ENCODE measurements at places on chromosomes 11 and 22.

DNA sequence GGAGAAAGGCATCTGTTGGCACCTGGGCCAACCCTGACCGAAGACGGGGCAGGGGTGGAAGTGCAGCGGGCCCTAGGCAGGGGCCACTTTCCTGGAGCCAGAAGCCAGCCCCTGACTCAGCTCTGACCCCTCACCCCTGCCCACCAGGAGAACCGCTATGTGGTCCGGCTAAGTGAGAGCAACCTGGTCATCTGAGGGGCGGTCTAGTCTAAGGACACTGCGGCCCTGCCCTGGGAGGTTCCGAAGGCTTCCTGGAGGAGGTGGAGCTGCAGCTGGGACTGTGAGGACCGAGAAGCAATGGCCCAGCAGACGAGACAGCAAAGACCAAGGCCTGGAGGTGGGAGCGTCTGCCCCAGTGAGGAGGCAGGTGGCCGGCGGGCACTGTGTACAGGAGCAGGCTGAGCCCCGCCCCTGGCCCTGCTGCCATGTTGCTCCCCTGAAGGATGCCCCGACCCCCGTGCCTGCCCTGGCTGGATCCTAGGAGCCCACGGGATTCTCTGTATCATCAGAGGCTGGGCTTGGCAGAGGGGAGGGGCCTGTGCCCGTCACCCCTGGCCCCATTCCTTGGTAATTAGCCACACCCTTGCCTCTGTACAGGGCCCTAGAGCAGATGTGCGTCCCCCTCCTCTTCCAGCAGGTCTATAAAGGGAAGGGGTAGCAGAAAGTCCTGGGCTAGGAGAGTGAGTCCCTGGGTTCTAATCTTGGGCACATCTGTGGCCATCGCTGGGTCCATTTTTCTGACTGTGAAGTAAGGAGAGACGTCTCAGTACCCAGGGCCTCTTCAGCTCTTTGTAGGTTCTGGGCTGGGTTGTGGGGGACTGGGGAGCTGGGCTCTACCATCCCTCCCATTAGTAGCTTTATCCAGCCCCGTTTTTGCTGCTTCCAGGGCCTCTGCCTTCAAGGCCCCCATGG lies 19.4 kb downstream of the RELT start:
- H3K4me3 ChIP-seq = no peak overlapping the region
- H3K4me1 ChIP-seq = no peaks in the 10 kb centered on the region
- H3K36me3 ChIP-seq = peaks cover 12% of the 10 kb centered on the region

GRCh38 chr22:30212363-30212995 lies 34.1 kb downstream of the LIF start:
- H3K27ac ChIP-seq = no peak overlapping the region
- DNase-seq = no peak
- H3K4me3 ChIP-seq = no peak overlapping the region
- no peaks in the 10 kb centered on the region for H3K36me3 ChIP-seq
- H3K27me3 ChIP-seq = no peaks in the 10 kb centered on the region

- H3K4me3 ChIP-seq = no peak overlapping the region
- H3K27me3 ChIP-seq = no peaks in the 10 kb centered on the region
- H3K27ac ChIP-seq = no peak overlapping the region
- no peaks in the 10 kb centered on the region for H3K36me3 ChIP-seq
Observed at GRCh38 chr11:80722629-80723028, 1281.8 kb upstream of the TENM4 start.

DNA sequence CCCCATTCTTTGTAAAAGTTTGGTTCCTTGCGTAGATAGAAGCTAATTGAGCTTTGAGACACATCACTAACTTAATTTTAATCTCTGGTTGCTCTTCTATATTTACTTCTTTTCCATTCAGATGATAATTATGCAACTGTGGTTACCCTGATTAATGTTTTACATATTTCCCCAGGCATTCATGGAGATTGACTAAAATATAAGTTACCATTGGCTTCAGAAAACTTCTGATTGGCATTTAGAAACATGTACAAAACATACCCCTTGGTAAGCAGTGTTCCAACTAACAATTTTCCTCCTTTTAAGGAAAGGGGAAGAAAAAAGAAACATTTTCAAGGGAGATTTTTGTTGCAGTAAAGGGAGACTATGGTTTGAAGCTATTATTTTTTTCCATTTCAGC lies 43.9 kb downstream of the FAT3 start:
- no peak overlapping the region for H3K4me3 ChIP-seq
- H3K27ac ChIP-seq = no peak overlapping the region
- H3K36me3 ChIP-seq = no peaks in the 10 kb centered on the region
- no peak for DNase-seq
- no peaks in the 10 kb centered on the region for H3K4me1 ChIP-seq

- no peak overlapping the region for H3K27ac ChIP-seq
- H3K4me3 ChIP-seq = no peak overlapping the region
- no peaks in the 10 kb centered on the region for H3K27me3 ChIP-seq
- DNase-seq = no peak
- H3K36me3 ChIP-seq = no peaks in the 10 kb centered on the region
Observed at GRCh38 chr22:17921871-17922821, 102.2 kb downstream of the MICAL3 start.

- DNase-seq = no peak
- H3K27ac ChIP-seq = no peak overlapping the region
- H3K27me3 ChIP-seq = no peaks in the 10 kb centered on the region
- no peaks in the 10 kb centered on the region for H3K36me3 ChIP-seq
Observed at GRCh38 chr22:11066458-11067285, 4461.3 kb upstream of the OR11H1 start.
